NK-92 treated with Interleukin-12 subunit alpha and Interleukin-12 subunit beta, amount 100 ng/mL, for 24 hours (cell line): ENCODE measurements at places on chromosomes 6 and 20.

DNA sequence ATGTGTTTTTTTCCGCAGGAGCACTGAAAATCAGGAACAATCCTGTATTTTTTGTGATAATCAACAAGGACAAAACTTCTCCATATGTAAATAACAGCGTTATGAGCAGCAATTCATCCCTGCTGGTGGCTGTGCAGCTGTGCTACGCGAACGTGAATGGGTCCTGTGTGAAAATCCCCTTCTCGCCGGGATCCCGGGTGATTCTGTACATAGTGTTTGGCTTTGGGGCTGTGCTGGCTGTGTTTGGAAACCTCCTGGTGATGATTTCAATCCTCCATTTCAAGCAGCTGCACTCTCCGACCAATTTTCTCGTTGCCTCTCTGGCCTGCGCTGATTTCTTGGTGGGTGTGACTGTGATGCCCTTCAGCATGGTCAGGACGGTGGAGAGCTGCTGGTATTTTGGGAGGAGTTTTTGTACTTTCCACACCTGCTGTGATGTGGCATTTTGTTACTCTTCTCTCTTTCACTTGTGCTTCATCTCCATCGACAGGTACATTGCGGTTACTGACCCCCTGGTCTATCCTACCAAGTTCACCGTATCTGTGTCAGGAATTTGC is at the start of gene TAAR6:
TSS of gene TAAR6 (plus strand) at position 102 of the 557 bp plus-strand sequence. CDS start at position 102, 0 bp downstream.
- DNase-seq = no peak

GRCh38 chr6:30564114-30564513 is 7.0 kb downstream of the PRR3 start:
- no peak for DNase-seq

GRCh38 chr6:157861814-157862213 is 38.8 kb downstream of the SNX9 start:
- DNase-seq = no peak

- no peak for DNase-seq
Observed at GRCh38 chr20:32737371-32738223, 5.7 kb downstream of the COMMD7 start.

DNA sequence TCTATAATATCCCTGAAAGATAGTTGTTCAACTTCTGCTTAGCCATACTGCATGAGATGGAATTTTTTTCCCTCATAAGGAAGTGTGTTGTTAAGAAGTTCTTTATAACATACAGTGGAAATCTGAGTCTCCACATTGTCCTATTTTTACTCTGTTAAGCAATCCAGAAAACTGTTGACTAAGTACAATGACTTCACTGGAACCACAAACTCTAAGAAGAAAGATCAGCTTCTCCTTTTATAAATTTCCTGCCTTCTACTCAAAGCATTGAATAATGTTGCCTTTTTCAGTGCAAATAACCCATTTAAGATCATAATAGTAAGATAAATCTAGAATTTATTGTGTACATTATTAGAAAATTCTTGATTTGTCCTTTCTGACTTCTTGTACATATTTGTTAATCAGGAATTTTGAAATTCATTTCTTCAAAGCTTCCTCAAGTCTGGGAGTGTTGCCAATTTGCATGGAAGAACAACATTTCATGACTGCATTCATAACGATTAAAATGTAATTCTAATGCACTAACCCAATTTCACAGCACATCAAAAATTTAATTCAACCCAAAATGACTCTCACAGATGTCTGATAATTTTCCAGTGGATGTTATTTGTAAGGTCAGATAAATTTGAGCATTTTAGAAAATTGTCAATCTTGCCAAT is 45.6 kb upstream of the ANKEF1 start:
- DNase-seq = no peak

DNA sequence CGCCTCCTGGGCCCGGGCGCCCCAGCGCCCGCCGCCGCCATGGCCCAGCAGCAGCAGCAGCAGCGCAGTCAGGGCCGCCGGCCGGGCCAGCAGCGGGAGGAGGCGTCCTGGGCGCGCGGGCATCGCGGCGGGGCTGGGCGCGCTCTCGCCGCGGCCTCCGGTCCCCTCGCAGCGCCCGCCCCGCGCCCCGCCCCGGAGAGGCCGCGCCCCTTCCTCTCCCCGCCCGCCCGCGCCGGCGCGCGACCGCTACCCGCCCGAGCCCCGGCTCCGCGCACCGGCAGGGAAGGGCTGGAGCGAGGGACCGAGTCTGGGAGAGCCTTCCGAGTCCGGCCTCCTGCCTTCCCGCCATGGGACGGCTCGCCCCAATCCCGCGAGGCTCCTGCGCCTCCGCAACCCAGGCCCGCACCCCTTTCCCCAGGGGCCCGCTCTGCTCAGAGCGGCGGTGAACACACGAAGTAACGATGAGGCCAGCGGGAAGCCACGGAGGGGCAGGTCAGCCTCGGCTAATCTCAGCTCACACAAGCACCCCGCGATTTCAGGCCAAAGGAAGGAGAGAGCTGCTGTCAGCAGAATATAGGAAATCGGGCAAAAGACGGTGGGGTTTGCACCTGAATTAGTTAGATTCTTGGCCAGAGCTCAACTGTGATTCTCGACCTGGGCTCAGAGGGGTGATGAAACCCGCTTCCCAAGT is at the start of gene TXNDC5:
TSS of gene TXNDC5 (minus strand) at position 135 of the 691 bp plus-strand sequence. CDS start at position 123, 12 bp downstream.
- no peak for DNase-seq

- DNase-seq = peak; percentile 61
Observed at GRCh38 chr20:1906361-1907051, 11.3 kb downstream of the SIRPA start.

GRCh38 chr20:60055740-60056139 is 97.5 kb downstream of the CDH26 start:
- DNase-seq = peak; percentile 84

- DNase-seq = no peak
Observed at GRCh38 chr6:152309648-152310047, 327.5 kb downstream of the SYNE1 start.

DNA sequence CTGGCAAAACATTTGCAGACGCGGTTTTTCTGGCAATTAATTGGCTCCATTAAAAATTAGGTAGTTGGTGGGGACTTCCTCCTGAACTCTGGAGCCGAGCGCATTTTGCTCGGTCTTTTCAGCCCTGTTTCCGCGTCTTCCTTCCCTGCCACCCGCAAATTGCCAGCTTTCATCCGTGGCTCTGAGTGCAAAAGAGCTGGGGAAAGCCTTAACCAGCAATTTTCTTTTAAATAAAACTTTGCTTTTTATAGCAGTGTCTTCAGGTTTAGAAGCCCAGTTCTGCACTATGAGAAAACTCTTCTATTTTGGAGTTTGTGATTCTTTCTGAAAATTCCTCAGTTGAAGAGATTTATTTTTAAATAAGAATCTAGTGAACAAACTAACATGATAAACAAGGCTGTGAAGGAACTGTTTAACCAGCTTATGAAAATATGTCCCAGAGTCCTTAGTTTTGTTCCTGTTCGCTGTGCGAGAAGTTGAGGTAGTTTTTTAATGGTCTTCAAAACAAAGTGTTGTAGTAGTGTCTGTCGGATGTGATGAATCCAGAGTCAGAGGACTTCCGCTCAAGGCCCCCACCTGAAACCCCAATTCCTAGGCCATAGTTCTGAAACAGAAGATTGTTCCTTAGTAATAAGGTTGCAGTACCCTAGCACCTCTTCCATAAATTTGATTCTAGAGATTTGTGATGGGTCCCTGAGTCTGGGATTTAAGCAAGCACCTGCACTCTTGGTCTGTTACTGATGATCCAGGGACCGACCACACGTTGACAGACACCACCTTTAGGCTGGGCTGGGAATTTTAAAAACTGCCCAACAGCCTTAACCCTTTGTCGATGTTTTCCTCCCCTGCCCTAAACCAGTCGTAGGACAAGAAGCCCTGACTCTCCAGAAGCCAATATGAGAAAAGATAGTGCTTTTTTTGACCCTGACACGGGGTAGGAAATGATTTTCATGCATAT is 950 bp downstream of the KCTD20 start:
- no peak for DNase-seq

- DNase-seq = no peak
Observed at GRCh38 chr6:124869416-124869815, 92.8 kb upstream of the RNF217 start.

- no peak for DNase-seq
Observed at GRCh38 chr20:5230544-5230943, 86.2 kb downstream of the PROKR2 start.

DNA sequence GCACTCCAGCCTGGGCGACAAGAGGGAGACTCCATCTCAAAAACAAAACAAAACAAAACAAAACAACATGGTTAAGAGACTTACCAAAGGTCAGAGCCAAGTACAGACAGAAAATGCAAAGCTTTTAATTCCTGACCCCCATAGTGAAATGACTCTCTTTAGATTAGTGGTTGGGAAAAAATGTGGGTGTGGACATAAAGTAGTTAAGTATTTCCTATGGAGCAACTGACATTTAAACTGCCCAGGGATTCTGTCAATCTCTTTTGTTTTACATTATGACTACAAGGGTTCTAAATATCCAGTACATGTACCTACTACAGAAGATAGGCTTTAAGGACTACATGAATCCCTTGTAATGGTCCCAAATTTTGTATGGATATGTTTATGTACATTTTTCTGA is 75.1 kb downstream of the IRAK1BP1 start:
- DNase-seq = no peak

GRCh38 chr6:9620263-9620662 is 794.6 kb downstream of the TFAP2A start:
- DNase-seq = no peak

- DNase-seq = no peak
Observed at GRCh38 chr6:116217069-116217468, 36.8 kb downstream of the TSPYL4 start.

GRCh38 chr6:36730424-36731380 is 33.1 kb downstream of the RAB44 start:
- no peak for DNase-seq

DNA sequence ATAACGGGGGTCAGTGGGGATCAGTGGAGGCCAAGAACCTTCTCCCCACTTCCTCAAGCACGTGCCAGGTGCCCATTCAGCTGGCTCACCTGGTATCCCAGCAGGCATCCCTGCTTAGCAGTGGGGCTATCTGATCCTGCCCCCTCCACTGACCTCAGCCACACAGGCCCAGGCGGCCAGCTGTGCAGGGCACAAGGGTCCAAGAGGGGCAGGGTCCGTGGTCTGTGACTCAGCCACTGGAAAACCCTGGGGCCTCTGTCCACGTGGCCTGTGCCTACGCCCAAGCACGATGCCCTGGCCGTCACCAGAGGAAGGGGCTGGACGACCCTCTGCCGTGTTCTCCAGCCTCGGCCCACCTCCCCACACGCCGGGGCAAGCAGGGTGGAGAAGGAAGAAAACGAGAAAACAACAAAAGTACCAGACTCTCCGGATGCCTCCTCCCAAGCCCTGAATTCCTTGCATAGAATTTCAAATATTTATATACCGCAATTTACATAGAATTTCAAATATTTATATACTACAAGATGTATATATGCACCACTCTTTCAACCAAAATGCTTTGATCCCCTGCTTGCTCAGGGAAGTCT is 12.1 kb downstream of the PXDC1 start:
- DNase-seq = no peak

GRCh38 chr6:132814716-132815570 is 574 bp downstream of the RPS12 start:
- no peak for DNase-seq

GRCh38 chr20:63758152-63758551 is 18.6 kb downstream of the SLC2A4RG start:
- DNase-seq = no peak

DNA sequence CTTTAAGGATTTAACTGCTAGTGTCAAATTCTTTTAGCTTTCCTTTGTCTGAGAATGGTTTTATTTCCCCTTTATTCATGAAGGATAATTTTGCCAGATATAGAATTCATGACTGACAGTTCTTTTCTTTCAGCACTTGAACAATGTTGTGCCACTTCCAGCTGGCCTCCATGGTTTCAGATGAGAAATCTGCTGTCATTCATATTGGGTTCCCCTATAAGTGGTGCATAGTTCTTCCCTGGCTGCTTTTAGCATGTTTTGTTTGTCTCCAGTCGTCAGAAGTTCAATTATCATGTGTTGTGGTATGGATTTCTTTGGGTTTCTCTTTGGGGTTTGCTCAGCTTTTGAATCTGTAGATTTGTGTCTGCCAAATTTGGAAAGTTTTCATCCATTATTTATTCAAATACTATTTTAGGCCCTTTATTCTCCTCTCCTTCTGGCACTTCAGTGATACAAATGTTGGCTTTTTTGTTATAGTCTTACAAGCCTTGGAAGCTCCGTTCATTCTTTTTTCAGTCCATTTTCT is 76.3 kb upstream of the TGM3 start:
- DNase-seq = no peak

GRCh38 chr6:51024126-51024525 is 205.5 kb downstream of the TFAP2B start:
- no peak for DNase-seq

GRCh38 chr20:38805958-38806854 is 709 bp downstream of the PPP1R16B start:
- peak; percentile 70 for DNase-seq

DNA sequence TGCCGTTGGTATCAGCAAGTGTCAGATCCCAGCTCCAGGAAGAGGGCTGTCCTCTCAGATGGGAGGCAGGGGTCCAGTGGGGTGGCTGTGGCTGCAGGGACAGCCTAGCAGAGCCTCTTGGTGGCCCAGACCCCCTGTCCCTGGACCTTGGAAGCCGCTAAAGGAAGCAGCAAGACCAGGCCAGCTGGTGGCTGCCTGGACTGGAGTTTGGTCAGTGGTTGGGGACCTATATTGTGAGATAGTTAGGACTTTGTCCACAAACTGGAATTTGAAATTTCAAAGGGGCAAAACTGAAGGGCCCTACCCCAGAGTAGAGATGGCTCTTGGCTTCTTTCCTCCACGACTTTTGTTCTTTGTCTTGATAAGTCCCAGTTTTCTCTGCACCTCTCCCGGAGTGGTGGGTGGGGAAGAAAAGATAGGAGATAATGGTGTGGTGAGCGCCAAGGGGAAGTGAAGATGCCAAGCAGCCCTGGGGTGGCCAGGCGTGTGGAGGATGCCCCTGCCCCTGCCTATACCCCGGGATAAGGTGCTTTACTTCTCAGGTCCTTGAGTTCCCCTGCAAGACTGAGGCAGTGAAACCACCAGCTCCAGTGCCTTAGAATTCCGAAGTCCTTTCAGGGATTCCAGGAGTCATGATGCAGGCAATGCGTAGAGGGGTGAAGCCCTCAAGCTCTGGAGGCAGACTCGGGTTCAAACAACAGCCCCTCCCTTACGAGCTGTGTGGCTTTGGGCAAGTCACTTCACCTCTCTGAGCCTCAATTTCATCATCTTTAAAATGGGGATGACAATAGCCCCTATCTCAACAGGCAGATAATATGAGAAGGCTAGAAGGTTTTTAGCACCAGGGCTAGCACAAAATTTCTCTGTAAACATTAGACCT is 40.2 kb downstream of the HNF4A start:
- no peak for DNase-seq
